Small intestine (tissue), 16 donors: ENCODE measurements at places on chromosomes 5 and 9. TPM values are rescaled to one million over a fixed set of nuclear protein-coding genes. Genes with fewer than 3 reads are reported as not detected.

Gene CER1
- not detected for polyA plus RNA-seq

Gene PCDHGA7
- polyA plus RNA-seq = 0.30 TPM

Gene ENTPD2
- polyA plus RNA-seq = 5.5 TPM

Gene SLC4A9
- polyA plus RNA-seq = not detected

GRCh38 chr9:27864644-27865438 is 291.6 kb upstream of the C9orf72 start:
- peak; percentile 9 for DNase-seq
- no peaks in the 10 kb centered on the region for H3K36me3 ChIP-seq
- no peaks in the 10 kb centered on the region for H3K4me1 ChIP-seq
- H3K27ac ChIP-seq = no peak overlapping the region
- no peak overlapping the region for H3K4me3 ChIP-seq
- no peaks in the 10 kb centered on the region for H3K27me3 ChIP-seq

- no peaks in the 10 kb centered on the region for H3K27me3 ChIP-seq
- H3K4me1 ChIP-seq = no peaks in the 10 kb centered on the region
- no peak overlapping the region for H3K4me3 ChIP-seq
- no peak overlapping the region for H3K27ac ChIP-seq
- no peaks in the 10 kb centered on the region for H3K36me3 ChIP-seq
Measured at GRCh38 chr9:68492806-68493205, 47.9 kb downstream of the TMEM252 start.

GRCh38 chr5:151819830-151820229 is 48.1 kb downstream of the G3BP1 start:
- DNase-seq = no peak
- peaks cover 3% of the 10 kb centered on the region for H3K36me3 ChIP-seq
- H3K4me3 ChIP-seq = no peak overlapping the region
- H3K4me1 ChIP-seq = no peaks in the 10 kb centered on the region
- no peak overlapping the region for H3K27ac ChIP-seq
